ENCODE measurements at places on chromosomes 11 and 22.

DNA sequence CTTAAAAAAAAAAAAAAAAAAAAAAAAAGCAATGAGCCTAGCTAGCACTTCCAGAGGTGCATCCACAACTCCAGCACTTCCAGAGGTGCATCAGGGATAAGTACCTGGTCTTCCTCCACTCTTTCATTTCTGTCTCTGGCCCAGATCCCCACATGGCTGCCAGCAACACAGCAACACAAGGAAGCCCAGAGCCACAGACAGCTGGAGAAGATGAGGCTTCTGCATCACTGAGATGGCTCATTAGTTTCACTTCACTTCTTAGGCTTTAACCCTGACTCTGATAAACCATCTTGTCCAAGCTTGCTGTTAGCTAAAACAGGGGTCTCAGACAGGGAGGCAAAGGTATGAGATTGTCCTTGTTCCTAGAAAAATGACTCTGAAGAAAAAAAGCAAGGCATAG lies 35.6 kb downstream of the PC start:
- DNase-seq: no peak

DNA sequence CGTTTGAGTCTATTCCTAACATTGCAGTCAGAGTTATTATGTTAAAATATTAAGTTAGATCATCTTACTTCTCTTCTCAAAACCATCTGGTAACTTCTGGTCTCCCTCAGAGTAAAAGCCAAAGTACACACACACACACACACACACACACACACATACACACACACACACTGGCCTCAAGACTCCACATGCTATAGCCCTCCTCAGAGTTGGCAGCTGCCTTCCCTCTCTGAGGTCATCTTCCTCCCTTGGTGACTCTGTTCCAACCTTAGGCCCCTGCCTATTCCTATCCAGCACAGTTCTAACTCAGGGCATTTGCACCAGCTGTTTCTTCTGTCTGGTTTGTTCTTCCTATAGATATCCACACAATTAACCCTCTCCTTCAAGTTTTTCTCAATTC lies 272.0 kb upstream of the SESN3 start:
- no peak for DNase-seq

- DNase-seq: peak; percentile 29
Observed at GRCh38 chr22:17910561-17911311, 113.6 kb downstream of the MICAL3 start.

- DNase-seq: no peak
Observed at GRCh38 chr11:45472716-45473317, 186.7 kb upstream of the SYT13 start.

- DNase-seq: no peak
Observed at GRCh38 chr11:617199-617911, 1.6 kb upstream of the IRF7 start.

DNA sequence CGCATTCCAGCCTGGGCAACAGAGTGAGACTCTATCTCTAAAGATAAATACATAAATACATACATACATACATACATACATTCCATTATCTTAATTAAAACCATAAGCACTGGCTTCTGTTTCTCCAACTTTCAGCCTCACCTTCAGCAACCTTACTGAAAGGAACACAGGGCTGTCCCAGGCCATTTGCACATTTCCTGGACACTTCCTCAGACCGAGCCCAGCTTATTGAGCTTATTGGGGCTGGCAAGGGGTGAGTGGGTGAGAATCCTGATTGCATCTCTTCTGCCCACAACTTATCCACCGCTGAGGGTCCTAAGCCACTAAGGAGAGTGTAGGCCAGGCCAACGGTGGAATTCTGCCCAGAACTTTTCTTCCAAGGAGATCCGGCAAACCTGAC lies 16.5 kb upstream of the LRP5 start:
- no peak for DNase-seq

DNA sequence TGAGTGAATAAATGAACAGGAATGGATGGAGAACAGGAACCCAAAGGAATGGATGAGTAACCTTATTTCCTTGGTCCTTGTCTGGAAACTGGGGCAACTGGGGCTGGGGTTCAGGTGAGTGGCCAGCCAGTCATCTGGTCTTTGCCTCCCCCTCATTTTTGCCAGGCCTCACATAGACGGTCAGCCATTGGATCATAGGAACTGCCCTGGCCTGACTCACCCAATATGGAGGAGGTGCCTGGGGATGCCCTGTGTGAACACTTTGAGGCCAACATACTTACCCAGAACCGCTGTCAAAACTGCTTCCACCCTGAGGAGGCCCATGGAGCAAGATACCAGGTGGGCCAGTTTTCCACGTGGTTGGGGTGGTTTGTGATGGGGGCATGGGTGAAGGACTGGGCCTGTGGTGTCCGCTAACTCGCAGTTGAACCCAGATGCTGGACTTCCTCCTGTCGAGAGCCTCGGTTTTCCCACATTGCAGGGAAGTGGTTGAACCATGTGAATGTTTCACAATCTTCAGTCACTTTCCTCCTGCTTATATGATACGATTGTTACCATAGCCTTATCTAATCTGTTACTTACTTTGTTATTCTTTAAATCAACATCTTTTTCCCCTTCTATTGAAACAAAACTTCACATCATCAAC lies 4.4 kb downstream of the TRIOBP start:
- no peak for DNase-seq

GRCh38 chr22:42685941-42686653 lies 34.6 kb downstream of the A4GALT start:
- no peak for DNase-seq

GRCh38 chr11:689625-690024 lies 5.4 kb downstream of the DEAF1 start:
- no peak for DNase-seq

- DNase-seq: no peak
Observed at GRCh38 chr22:26023104-26023775, 146.0 kb upstream of the SEZ6L start.

DNA sequence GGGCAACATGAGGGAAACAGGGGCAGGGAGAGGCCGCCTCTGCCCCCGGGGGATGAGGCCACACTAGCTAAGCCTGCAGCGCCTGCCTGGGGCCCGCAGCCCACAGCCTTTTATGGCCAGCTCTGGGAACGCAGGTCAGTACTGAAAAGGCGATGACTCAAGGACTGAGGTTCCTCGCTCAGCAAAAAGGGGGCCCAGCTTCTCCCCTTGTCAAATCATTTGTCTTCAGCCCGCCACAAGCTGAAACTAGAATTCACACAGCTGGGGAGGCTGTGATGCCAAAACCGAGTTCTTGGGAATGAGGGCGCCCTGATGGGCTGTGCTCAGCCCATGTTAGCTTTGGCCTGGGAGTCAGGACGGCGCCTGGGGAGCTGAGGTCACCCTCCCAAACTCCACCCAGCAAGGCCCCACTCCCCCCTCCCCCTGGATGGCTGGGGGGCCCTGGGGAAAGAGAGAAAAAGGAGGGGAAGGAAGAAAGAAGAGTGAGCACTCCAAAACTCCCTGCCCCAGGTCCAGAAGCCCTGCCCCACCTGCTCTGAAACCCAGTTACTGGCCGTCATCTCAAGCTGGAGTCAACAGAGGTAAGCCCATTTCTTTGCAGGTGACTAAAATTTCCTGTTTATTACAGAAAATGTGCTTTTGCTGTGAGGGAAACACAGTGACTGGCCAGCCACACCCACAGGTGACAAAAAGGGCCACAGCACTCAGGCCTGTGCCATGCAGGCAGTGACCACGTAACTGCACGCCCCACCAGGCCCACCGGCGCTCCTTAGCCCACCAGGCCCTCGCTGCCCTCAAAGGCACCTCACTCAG lies 13.7 kb downstream of the EHD1 start:
- DNase-seq: no peak

GRCh38 chr11:103109818-103110388 lies 677 bp downstream of the DYNC2H1 start:
- DNase-seq: peak; percentile 55

DNA sequence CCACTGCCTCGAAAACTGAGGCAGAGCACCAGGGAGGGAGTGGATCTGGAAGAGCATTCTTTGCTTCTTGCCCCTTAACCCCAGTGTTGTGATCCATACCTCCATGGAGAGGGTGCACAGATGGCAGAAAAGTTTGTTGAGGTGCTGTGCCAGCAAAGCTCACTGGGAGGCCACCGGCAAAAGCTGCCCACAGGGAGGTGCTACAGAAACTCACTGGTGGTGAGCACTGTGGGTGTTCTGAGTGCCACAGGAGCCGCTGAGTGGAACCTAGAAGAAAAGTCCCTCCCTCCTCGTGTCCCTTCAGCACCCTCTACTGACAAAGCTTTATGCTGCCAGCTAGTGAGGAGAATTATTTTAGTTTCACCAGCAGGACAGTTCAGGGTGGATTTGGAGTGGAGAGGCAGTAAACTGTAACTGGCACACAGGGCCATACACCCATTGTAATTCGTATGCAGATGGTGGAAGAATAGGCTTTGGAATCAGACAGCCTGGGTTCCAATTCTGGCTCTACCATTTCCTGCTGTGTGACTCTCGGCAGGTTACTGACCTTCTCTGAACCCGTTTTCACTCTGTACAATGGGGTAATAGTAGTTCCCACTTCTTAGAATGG lies 84.6 kb downstream of the SWAP70 start:
- peak; percentile 91 for DNase-seq

DNA sequence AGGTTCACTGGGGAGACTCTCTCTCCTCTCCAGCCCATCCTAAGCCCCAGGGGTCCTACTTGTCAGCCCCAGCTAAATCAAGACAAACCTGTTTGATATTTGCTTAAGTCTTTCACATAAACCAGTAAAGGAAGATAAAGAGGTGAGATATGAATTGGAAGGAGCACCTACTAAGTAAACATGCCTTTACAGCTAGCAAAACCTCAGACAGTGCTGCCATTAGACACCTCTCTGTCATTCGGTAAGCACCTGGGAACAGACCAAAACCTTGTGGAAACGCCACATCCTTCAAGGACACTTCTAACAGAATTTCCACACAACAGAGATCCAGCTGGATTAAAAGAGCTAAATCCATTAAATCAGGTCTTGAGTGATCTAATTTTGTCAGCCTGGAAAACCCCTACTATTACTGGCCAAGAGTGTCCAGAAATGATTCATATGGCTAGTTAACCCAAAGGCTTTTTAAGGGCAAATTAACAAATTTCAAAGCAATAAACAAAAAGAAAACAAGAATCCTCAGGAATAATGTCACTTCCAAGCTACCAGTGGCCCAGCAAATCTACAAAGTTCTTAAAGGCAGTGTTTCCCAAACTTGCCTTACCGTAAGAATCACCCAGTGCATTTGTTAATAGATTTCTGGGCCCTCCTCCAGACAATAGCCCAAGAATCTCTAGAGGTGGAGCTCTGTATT lies 2.4 kb downstream of the VPS37C start:
- DNase-seq: no peak

Data from A673 (cell line).